Renal pelvis (tissue), 12 donors: ENCODE measurements at places on chromosomes 12 and 14. TPM values are rescaled to one million over a fixed set of nuclear protein-coding genes. Genes with fewer than 3 reads are reported as not detected.

DNA sequence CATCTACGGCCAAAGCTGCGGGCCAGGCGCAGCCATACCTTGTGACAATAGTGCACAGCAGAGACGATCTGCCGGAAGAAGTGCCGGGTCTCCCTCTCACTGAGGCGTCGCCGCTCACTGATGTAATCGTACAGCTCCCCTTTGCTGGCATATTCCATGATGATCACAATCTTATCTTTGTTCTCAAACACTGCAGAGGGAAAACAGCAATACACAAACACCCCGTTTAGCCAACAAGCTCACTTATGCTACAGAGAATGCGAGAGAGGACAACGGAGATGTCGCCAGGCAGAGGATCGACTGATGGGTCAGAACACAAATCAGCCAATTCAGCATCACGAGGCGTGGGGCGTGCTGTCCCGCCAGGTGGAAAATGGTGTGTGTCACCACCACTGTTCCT is 52.1 kb downstream of the NUAK1 start:
- no peak for DNase-seq

The CNTN1 gene
- 33.9 TPM for polyA plus RNA-seq

GRCh38 chr12:49030714-49031572 is 12.4 kb upstream of the PRKAG1 start:
- DNase-seq: no peak

The CLEC1B gene
- 0.86 TPM for polyA plus RNA-seq

DNA sequence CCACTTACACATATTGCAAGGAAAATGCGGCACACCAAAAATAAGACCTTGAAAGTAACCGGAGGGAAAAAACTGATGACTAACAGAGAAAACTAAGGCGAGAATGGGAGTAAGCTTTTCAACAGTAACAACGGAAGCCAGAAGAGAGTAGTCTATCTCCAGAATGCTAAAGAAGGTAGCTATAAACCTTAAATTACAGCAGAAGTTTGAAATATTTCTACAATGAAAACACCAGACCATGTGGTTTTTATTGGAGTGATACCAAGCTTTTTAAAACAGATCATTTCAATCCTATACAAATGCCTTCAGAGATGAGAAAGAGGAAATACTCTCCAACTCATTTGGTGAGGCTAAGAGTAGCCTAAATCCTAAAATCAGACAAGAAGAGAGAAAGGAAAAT is 209.5 kb downstream of the ANO6 start:
- no peak for DNase-seq

The SLC25A21 gene
- 3.3 TPM for polyA plus RNA-seq

DNA sequence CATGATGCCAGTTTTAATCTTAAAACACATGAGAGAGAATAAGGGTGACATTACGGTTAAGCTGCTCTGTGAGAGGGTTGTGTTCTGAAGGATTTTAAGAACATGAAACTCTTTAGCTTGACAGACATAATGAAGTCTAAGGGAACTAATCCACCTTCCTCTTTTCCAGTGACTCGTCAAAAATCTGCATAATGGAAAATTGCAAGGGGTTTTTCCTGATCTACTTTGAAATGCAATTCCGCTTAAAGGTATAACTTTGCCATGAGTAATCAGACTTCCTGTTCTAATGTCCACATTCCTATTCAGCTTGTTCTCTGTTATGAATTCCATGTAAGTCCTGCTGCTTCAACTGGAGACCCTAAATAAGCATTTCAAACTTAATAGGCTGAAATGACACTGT is at the start of gene ZNF705A:
Gene ZNF705A (plus strand): TSS at position 171 of the 400 bp plus-strand sequence. CDS start 15,611 bp downstream, outside the sequence.
- DNase-seq: no peak
